Smooth muscle cell of the umbilical artery (primary cell): ENCODE measurements at places on chromosomes 3 and 15. TPM values are rescaled to one million over a fixed set of nuclear protein-coding genes. Genes with fewer than 3 reads are reported as not detected.

Gene CASR
- total RNA-seq = not detected in 2 replicates

Gene EEF1AKMT4
- 2.4 and 4.2 TPM in 2 replicates for total RNA-seq

Gene A4GNT
- not detected in 2 replicates for total RNA-seq

Gene IL17RC
- total RNA-seq = 21.5 and 35.0 TPM in 2 replicates

Gene NR1I2
- total RNA-seq = 0.14 TPM in 1 of 2 replicates, not detected in the other

Gene RHOV
- total RNA-seq = under 0.01 TPM in 1 of 2 replicates, not detected in the other

Gene ANKUB1
- not detected in 2 replicates for total RNA-seq

Gene UPK1B
- not detected in 2 replicates for total RNA-seq

Gene TWF2
- total RNA-seq = 91.8 and 107 TPM in 2 replicates

Gene TP63
- not detected in 2 replicates for total RNA-seq

Gene PPP1R14D
- not detected in 2 replicates for total RNA-seq

Gene UBA7
- total RNA-seq = 52.3 and 53.4 TPM in 2 replicates
